ENCODE measurements at places on chromosomes 12 and 14. TPM values are rescaled to one million over a fixed set of nuclear protein-coding genes. Genes with fewer than 3 reads are reported as not detected.

Gene MMP19
- not detected for polyA plus RNA-seq

Gene TAOK3
- polyA plus RNA-seq = 34.7 TPM

Gene COX14
- 171 TPM for polyA plus RNA-seq

Gene SERPINA4
- polyA plus RNA-seq = not detected

Gene ARID2
- polyA plus RNA-seq = 5.7 TPM

Gene TBC1D30
- polyA plus RNA-seq = 0.92 TPM

Gene CREBL2
- 24.7 TPM for polyA plus RNA-seq

Gene AVPR1A
- not detected for polyA plus RNA-seq

Gene SMIM41
- polyA plus RNA-seq = not detected

Gene STYX
- 14.9 TPM for polyA plus RNA-seq

Gene GMFB
- polyA plus RNA-seq = 38.1 TPM

Gene PLEKHG3
- not detected for polyA plus RNA-seq

Gene FAM181A
- not detected for polyA plus RNA-seq

Gene KIAA0586
- polyA plus RNA-seq = 8.3 TPM

Gene RASSF9
- not detected for polyA plus RNA-seq

Gene SIX6
- not detected for polyA plus RNA-seq

Gene KRT75
- polyA plus RNA-seq = not detected

Gene RTN1
- 0.09 TPM for polyA plus RNA-seq

Gene ANO2
- not detected for polyA plus RNA-seq

Gene INTS13
- polyA plus RNA-seq = 13.7 TPM
